ENCODE measurements at places on chromosomes 2 and 18.

DNA sequence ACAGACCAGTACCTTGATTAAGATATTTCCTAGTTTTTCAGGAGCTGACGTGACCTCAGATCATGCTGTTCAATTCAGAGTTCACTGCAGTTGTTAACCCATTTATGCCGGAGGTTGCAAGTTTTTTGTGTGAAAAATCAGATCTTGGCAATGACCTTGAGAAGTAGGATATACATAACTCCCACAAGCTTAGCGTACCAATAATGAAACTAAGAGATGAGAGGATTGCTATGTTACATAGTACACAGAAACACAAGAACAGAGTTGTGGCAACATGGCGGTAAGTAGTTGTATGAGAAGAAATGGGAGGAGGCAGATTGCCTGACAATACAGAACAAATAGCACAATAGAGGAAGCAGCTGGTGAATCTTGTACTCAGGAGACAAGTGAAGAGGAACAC, 39.1 kb downstream of the PPIG start:
- no peak for DNase-seq

GRCh38 chr2:166167449-166167848, 39.6 kb upstream of the SCN1A start:
- no peak for DNase-seq

DNA sequence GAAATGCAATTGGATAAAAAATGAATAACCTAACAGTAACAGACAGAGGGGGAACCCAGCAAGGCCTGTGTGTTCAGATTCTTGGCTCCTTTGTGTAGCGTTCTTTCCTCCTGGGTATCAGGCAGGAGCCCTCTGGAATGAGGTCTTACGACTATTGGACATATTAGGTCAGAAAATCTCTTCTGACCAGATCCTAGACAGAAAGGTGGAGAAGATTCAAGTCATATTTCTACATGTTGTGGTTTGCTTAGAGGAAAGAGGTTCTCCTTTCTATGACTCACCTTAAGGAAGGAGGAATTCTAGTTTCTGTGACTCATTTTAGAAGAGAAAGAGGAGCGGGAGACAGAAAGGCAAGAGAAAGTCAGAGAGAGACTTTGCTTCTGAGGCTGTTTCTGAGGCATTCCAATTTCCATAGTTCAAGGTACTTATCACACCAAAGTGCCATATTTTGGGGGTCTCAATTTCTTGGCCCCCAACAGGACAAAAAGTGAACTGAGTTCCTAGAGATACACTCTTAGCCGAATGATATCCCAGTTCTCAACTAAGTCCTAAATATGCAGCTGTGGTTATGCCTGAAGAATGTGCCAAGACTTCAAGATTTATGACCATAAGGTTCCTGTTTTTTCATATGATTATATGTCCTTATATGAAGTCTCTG, 618.6 kb downstream of the ZEB2 start:
- no peak for DNase-seq

DNA sequence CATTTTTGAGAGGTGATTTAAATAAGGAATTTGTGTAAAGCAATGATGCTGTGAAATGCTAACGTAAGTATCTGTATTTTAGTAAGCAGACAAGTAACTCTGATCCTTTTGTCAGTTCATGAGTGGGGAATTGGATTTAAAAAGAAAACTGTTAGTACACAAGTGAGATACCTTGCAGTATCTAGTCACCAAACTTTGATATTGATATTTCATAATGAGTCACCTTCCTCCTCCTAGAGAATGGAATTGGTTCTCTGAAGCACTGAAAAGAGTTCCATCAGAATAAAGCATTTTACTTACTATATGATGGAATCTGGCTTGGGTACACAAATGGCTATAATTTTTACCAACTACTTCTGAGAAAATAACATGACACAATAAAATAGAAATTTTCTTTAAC, 232.2 kb downstream of the ZNF804A start:
- no peak for DNase-seq

- no peak for DNase-seq
Measured at GRCh38 chr2:20069756-20070155, 18.3 kb upstream of the LAPTM4A start.

DNA sequence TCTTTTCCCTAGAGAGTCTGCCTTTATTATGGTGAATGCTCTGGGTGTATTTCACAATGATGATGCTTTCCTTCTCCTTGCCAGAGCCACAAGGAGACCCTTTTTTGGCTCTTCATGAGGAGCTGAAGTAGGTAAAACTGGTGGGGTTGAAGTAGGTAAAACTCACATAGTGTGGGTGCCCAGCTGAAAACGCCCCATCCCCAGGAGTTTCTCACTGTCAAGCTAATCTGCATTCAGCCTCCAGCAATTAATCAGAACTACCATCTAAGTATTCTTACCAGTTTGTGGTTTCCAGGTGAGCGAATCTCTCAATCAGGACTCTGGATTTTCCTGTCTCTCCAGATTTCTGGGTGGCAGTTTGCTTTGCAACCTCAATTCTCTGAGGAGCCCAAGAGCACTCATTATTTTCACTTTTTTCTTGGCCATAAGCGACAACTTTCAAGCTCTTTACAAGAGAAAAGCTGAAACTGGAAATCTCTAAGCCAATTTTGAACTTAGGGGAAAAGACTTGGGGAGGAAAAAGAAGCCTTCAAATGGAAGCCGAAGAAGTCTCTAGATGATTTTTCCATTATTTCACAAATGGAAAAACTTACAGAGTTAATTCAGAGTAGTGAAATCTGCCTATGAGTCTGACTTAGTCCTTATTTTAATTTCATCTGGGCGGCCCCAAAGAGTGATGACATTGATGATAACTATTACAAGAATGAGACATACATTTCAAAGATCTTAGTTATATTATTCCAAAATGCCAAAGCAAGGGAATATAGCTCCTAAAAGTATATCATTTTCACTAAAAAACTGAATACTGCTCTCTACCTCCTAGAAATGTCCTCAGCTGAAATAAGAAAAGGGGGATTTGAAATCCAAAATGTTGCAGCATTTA, 121.4 kb upstream of the MAP3K20 start:
- no peak for DNase-seq

DNA sequence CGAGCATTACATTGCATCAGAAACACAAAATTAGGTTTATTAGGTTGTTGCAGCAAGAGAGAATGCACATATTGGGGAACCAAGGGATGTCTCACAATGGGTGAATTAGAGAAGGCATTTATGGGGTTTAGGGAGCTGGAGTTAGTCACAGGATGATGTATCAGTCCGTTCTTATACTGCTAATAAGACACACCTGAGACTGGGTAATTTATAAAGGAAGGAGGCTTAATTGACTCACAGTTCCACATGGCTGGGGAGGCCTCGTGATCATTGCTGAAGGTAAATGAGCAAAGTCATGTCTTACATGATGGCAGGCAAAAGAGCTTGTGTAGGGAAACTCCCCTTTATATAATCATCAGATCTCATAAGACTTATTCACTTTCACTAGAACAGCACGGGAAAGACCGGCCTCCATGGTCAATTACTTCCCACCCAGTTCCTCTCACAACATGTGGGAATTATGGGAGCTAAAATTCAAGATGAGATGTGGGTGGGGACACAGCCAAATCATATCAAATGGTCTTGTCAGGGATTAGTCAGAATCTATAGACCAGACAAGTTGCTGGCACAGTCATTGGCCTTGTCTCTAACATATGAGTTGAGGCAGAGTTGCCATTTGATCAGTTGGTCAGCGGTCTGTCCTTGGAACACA, 61.9 kb upstream of the RBMS1 start:
- DNase-seq, result no peak

Data from stimulated activated CD8-positive, alpha-beta memory T cell treated with anti-CD3 and anti-CD28 coated beads, Interleukin-15, amount 100 ng/mL, for 1 hour (primary cell).